ENCODE measurements at places on chromosomes 7 and 10.

DNA sequence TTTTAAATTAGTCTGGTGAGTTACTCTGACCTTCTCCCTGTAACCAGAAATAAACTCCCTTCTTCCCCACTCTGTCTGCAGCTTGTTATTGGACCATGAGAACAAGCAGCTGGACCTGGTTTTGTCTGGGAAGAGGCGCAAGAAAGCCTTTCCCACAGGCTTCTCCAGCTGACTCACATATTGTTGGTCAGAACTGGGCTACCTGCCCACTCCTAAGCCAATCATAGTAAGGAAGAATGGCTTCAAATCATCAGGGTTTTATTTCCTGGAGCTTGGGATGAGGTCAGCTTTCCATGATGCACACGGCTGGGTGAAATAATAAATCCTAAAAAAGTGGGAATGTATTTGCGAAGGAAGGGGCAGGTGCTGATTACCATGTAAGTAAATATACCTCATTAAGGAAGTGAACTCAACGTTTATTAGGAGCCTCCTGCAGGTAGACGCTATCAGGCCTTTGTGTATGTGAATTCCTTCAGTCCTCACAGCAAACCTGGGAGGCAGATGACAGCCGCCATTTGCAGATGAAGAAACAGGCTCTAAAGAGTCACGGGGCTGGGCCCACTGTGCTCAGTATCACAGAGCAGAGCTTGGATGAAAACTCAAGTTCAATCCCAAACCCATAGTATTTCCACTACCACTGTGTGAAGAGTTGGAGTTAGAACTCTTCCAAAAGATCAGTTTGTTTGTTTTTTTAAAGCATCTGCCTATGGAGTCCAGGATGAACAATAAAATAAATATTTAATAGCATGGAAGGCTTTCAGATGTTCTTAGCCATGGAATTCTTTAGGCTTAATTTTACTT, 32.8 kb downstream of the IL15RA start:
- DNase-seq: peak; percentile 78

GRCh38 chr10:70494966-70495365, 16.4 kb downstream of the PALD1 start:
- DNase-seq: peak; percentile 52

GRCh38 chr10:47025540-47026300, 114.5 kb downstream of the PTPN20 start:
- DNase-seq: no peak

- DNase-seq: no peak
These were observed 43.5 kb upstream of the MSRB2 start for GRCh38 chr10:23051855-23052331.

DNA sequence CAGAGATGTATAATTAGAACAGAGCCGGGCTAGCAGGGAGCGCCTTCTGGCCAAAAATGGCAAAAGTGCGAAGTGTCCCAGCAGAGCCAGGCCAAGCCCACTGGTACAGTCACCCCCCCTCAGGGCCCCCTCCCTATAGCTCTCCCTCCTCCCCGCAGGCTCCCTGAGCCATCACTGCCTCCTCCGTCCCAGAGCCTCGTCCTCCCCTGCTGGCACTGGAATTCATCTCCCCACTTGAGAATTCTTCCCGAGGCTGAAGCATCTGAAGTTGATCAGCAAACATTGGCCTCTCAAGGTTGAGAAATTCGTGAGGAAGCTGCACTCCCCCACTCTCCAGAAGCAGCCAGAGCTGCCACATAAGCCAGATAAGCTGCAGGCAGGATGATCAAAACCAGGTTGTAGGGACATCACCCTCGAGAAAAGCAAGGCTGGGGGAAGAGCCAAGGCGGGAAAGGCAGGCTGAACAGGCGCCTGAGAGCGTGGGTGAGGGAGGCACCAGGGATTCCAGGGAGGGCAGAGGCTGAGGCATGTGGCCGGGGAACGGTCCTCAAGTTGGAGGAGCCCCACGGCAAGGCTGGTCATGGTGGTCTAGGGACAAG, 23.4 kb downstream of the CAMK2G start:
- peak; percentile 52 for DNase-seq

- no peak for DNase-seq
These were observed 186.1 kb downstream of the MLLT10 start for GRCh38 chr10:21720090-21720489.

DNA sequence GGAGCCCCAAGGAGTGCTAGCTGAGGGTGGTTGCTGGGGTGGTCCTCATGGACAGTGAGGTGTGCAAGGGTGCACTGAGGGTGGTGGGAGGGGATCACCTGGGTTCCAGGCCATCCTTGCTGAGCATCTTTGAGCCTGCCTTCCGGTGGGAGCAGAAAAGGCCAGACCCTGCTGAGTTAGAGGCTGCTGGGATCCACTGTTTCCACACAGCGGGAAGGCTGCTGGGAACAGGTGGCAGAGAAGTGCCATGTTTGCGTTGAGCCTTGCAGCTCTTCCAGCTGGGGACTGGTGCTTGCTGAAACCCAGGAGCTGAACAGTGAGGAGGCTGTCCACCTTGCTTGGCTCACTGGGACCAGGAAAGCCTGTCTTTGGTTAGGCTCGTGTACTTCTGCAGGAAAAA, 34.9 kb downstream of the PRF1 start:
- no peak for DNase-seq
